Mucosa of gallbladder (tissue), 1 donor: ENCODE measurements at places on chromosomes 11 and 22.

GRCh38 chr11:11935536-11935935, 72.9 kb downstream of the DKK3 start:
- DNase-seq, result no peak

- no peak for DNase-seq
Observed at GRCh38 chr22:27302501-27302900, 499.1 kb downstream of the MN1 start.

DNA sequence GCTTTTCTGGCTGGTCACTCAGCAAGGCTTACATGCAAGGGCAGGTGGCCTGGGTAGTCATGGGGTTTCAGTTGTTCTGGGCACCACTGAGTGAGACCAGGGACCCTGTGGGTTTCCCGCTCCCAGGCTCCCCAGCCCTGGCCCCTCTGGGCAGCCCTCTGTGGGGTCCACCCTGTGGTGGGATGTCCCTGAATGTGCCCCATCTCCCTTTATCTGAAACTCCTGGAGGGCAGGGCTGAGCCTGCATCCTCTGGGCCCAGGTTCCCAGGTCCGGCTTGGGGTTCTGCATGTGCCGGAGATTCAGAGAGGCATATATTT, 1041.0 kb downstream of the BRD1 start:
- no peak for DNase-seq

- DNase-seq, result no peak
Observed at GRCh38 chr22:40203572-40203971, 25.8 kb downstream of the TNRC6B start.

- no peak for DNase-seq
Observed at GRCh38 chr11:10328314-10329098, 23.6 kb downstream of the ADM start.

- no peak for DNase-seq
Observed at GRCh38 chr11:30895046-30895445, 308.9 kb upstream of the MPPED2 start.

DNA sequence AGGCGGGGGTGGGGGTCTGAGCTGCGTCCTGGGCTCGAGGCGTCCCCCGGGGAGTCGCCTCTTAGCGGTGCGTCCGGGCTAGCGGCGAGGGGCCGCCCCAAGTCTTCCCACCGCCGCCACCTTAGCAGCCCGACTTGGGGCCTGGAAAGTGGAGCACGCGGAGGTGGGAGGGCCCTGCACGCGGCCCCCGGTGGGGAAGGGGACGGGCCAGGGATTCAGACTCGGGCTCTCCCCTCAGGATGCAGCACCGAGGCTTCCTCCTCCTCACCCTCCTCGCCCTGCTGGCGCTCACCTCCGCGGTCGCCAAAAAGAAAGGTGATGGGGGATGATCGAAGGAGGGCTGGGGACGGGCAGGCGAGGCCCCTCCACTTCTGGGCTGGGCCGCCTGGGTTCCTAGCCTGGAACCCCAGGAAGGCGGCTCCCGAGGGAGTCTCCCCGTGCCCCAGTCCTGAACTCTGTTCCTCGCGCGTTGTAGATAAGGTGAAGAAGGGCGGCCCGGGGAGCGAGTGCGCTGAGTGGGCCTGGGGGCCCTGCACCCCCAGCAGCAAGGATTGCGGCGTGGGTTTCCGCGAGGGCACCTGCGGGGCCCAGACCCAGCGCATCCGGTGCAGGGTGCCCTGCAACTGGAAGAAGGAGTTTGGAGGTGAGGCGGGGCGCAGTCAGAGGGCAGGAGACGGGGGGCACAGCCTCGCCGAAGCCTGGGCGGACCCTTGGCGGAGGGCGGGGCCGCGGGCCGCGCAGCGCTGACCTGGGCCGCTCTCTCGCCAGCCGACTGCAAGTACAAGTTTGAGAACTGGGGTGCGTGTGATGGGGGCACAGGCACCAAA, 563 bp downstream of the MDK start:
- DNase-seq, result no peak

DNA sequence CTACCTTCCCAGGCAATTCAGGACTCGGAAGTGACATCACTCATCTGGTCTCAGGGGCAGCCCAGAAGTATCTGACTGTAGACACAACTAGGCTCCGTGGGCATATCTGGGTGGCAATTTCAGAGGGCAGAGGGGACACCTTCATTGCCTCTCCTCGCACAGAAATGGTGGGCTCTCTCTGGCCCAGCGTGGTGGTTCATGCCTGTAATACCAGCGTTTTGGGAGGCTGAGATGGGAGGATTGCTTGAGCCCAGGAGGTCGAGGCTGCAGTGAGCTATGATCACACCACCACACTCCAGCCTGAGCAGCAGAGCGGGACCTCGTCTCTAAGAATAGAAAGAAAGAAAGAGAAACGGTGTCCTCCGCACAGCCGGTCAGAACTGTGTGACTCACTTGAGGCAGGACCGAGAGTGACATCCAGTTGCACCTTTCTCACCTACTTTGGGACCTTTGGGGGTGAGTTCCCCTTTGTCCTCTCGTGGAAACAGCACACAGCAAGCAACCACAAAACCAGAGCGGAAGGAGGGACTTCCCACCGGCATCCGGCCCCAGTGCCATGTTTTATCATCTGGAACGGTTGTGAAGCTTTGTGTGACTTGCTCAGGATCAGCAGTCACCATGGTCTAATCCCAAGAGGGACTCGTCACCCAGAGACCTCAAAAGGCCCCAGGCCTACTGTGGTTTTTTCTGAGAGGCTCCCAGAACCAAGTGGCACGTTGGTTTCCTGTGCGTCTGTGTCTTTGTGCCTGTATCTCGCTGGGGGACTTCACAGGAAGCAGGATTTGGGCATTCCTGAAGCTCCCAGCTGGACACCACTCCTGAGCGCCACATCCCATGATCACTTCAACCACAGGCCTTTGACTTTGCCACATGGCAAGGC, 38.4 kb upstream of the EMID1 start:
- no peak for DNase-seq

DNA sequence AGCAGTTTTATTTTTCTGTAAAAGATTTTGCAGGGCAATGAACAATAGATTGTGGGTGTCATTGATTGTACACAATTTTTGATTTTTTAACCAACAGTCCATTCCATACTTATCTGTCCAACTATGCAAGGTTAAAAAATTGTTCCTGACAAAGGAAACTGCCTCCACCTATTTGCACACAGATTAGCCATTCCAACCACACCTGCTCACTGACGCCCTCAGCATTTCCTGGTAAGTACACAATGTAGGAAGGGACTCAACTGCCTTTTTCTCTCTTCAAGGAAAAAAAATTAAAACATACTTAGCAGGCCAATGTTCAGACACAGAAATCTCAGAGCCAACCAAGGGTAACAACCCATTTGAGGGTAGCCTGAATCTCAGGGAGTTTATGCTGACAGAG, 4.3 kb upstream of the FUT4 start:
- DNase-seq, result peak; percentile 44

GRCh38 chr11:134100171-134100570, 31.3 kb downstream of the JAM3 start:
- no peak for DNase-seq

DNA sequence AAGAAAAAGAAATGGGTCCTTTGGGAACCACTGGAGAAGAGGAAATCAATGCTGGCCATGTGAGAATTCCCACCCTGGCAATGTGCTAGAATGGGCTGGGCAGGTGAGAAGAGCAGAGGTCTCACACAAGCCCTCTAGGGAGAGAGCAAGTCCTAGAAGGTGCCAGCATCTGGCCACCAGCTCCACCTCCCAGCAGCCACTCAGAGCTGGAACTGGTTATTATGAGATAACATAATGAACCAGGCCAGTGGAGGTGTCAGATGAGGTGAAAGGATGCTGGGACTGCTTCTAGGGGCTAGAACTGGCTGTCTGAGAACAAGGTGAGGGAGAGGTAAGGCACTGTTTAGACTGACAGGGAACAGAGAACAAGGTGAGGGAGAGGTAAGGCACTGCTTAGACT, 29.3 kb downstream of the NEFH start:
- no peak for DNase-seq

DNA sequence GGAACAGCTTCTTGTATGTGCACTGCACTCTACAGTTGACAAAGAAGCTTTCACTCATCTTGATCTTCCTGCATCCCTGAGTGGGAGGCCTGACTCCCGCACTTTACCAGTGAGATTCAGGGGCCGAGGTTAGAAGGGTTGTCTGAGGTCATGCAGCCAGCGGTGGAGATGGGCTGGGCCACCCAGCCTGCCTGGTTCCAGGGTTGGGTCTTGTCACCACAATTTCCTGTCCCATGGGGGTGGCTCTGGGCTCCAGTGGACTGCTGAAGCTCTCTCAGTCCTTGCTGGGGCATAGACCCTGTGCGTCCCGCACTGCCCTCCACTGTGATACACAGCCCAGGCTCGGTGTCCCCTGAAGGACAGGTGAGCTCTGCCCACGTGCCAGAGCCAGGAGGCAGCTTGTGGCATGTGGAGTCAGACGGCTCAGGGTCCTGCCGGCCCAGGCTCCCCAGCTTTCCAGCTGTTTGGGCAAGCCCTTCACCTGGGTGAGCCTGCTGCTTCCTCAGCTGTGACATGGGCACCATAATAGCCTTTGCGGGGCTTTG, 6.9 kb upstream of the MYO7A start:
- no peak for DNase-seq

GRCh38 chr22:46147471-46148267, 2.7 kb upstream of the PPARA start:
- no peak for DNase-seq

DNA sequence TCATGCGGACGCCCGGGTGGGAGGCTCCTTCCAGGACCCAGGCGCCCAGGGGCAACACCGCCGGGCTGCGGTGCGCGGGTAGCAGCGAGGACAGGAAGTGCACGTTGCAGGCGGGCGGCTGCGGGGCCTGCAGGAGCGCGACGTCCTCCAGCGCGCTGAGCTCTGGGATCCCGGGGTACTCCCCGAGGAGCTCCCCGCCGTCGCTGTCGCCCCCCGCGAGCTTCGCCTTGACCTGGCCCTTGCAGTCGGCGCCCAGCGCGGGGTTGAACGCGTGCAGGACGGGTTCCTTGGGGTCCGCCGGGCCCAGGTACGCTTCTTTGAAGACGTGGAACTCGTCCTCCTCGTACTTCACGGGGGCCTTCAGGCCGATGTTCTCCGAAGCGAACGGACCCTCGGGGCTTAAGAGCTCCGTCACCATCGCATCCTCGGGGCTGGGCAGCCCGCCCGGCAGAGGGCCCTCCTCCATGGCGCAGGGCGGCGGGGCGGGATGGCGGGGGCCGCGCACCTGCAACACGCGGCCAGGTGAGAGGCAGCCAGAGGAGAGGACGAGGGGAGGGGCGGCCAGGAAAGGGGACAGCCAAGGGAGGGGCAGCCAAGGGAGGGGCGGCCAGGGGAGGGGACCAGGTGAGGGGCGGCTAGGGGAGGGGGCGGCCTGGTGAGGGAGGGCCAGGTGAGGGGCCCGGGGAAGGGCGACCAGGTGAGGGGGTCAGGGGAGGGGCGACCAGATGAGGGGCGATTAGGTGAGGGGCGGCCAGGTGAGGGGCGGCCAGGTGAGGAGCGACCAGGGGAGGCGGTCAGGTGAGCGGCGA, 921 bp downstream of the TESMIN start:
- no peak for DNase-seq
